Left hindlimb (tissue), 1 donor: ENCODE measurements at places on chromosomes 4 and X.

DNA sequence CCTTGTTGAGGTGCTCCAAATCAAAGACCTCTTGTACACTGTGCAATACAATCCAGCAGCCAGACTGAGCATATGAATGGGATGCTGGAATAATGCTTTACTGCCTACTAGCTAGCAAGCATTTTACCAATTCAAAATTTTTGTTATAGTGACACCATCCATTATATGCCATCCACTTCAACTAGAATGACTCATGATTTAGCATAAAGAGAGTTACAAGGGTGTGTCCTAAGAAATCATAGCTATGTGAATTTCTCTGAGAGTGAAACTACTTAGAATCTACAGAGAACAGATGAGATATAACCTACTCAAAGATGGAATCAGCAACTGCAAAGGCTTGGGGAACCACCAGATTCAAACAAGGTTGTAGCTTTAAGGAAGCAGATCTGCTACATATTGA lies 221.9 kb downstream of the LHFPL1 start:
- DNase-seq, result no peak

DNA sequence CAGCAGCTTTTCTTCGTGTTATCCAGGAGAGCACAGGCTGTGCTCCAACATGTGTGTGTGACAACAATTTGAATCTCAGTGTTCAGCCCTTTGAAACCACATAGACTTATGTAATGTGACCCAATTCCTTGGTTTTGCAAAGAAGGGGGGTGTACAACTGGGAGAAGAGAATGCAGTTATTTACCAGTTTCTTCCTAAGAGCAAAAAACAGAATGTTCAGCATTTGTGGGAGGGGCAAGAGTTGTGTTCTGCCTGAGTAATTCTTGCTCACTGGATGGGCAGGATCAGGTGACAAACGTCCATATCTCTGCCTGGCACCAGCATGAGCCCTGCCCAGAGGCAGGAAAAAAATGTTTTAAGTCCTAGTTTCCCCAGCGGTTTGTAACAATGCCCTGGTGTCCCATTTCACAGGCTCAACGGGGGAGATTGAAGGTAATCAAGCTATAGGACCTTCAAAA lies 72.0 kb downstream of the PRPS1 start:
- no peak for DNase-seq

DNA sequence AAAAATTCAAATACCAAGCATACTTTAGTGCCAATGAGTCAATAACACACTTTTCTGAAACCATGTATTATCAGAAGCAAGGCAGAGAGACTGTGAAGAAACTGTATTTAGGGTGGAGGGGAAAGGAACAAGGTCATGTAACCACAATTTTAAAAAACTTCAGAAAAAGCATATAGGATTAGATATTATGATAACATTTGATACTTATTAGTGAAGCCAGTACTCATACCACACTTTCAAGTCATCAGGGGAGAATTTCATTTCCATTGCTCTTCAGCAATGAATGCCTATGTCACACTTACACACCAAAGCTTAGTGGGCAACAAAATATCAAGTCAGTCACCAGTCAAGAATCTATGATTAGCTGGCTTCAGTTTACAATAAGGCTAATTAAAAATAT lies 602.2 kb downstream of the IL15 start:
- no peak for DNase-seq

- peak; percentile 66 for DNase-seq
Observed at GRCh38 chr4:8506373-8507195, 66.0 kb downstream of the TRMT44 start.

DNA sequence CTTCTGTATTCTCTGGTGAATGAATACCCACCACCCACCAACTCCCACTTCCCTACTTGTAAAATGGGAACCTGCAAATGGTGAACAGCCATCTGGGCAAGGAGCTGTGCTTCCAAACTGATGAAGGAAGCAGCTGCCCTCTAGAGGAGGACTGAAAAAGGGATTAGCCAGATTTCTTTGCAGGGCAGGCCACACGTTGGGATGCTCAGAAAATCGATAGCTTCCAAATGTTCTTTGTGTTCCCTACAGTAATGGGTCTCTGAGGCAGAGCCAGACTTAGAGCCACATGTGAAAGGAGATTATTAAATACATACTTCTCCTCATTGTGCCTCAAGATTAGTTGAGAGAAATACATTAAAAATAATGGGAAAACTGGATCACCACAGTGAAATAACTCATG lies 39.3 kb upstream of the LPAR4 start:
- DNase-seq, result peak; percentile 53

DNA sequence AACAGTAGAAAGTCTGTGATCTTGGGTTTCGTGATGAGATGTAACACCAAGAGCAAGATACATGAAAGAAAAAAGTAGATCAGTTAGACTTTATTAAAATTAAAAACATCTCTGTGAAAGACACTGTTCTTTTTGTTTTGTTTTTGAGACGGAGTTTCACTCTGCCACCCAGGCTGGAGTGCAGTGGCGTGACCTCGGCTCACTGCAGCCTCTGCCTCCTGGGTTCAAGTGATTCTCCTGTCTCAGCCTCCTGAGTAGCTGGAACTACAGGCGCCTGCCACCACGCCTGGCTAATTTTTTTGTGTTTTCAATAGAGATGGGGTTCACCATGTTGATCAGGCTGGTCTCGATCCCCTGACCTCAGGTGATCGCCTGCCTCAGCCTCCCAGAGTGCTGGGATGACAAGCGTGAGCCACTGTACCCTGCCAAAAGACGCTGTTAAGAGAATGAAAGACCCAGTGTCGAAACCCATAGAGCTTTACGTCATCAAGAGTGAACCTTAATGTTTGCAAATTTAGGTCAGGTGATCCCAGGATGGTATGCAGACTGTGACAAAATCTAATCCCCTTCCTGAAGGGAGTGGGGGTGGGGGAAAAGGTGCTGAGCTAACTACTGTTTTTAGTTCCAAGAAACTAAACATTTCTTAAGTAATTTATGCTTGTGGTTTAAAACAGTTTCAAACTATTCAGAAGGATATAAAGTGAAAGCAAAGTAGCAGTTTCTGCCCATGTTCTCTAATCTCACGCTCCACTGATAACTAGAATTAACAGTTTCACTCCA lies 8.0 kb downstream of the OFD1 start:
- no peak for DNase-seq

DNA sequence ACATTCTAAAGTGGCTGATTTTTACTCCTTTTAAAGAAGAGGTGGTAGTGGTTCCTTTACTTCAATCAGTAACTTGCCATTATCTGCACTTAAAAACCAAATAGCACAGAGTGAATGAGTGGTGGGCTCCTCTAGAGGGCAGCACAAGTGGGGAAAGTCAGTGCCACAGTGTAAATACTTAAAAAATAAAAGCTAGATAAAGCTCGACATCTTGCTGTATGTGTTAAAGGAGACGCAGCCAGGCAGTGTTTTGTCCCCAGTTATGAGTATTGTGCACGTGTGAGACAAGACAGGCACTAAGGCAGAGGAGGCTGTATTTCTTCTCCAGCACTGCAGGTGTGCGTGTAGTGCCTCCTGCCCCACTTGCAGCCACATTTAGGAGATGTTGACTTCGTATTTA lies 24.6 kb downstream of the NAP1L5 start:
- DNase-seq, result no peak

DNA sequence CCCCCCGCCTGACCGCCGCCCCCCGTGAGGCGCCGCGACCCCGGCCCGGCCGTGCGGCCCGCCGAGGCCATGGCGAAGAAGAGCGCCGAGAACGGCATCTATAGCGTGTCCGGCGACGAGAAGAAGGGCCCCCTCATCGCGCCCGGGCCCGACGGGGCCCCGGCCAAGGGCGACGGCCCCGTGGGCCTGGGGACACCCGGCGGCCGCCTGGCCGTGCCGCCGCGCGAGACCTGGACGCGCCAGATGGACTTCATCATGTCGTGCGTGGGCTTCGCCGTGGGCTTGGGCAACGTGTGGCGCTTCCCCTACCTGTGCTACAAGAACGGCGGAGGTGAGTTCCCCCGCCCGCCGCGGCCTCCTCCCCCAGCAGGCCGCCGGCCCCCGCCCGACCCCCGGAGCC lies 780 bp downstream of the SLC6A8 start:
- DNase-seq, result no peak

- no peak for DNase-seq
Observed at GRCh38 chr4:75679876-75680575, 6.8 kb upstream of the G3BP2 start.

DNA sequence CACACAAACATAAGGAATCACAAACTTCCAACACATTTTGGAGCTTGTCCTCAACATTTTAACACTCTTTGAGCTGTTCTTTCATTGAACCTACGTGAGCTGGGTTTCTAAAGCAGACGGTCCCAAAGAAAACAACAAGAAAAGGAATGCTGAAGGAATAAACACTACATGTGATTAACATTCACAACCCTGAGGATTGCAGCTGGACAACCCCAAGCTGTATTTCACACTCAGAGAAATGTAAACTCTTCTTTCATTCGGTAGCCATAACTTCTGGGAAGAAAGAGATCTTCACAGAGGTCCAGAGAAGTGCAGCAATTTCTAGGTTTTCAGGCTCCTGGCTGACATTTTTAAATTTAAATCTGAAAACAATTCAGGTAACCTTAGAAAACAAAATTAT lies 130.2 kb downstream of the CFAP299 start:
- no peak for DNase-seq
